ENCODE measurements at places on chromosomes 4 and X.

- no peak for DNase-seq
Observed at GRCh38 chr4:118964891-118965411, 76.3 kb downstream of the SYNPO2 start.

DNA sequence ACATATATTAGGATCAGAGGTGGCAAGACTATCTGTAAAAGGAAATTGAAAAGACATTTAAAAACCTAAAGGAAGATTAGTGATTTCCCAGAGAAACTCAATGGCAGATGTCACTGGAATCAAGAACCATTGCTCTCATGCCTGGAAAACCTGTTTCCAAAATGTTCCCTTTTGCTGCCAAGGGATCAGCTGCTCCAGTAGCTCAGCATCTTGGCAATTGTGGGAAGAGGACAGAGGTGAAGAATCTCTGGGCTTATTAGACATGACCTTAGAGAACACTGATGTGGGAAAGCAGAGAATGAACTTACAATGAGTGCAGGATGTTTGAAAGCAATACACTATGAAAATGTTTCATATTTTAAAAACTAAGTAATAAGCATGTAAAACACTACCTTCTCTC, 98.3 kb downstream of the SHROOM3 start:
- no peak for DNase-seq

DNA sequence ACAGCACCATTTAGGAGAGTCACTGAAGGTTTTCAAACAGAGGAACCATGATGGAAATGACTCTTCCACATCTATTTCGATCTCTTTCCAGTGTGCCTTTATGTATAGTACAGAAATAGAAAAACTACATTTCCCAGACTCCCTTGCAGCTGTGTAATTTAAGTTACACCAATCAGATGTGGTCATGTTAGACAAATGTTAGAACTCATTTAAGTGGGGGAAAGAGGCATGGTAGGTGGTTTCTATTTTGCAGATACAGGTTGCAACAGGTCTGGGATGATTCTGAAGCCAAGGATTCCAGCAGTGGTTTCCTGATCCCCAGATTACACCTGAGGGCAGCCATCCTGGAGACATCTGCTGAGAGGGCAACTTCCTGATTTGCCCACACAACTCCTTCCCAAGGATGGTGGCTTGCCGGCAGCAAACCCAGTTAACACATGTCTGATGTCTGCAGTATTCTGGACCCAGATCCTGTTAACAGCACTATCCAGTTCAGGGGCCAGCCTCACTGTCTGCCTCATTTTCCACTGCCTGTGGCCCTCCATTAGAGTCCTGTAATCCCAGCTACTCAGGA, 38.7 kb upstream of the PDK3 start:
- DNase-seq: no peak

GRCh38 chr4:17163156-17163771, 264.8 kb upstream of the LDB2 start:
- no peak for DNase-seq

DNA sequence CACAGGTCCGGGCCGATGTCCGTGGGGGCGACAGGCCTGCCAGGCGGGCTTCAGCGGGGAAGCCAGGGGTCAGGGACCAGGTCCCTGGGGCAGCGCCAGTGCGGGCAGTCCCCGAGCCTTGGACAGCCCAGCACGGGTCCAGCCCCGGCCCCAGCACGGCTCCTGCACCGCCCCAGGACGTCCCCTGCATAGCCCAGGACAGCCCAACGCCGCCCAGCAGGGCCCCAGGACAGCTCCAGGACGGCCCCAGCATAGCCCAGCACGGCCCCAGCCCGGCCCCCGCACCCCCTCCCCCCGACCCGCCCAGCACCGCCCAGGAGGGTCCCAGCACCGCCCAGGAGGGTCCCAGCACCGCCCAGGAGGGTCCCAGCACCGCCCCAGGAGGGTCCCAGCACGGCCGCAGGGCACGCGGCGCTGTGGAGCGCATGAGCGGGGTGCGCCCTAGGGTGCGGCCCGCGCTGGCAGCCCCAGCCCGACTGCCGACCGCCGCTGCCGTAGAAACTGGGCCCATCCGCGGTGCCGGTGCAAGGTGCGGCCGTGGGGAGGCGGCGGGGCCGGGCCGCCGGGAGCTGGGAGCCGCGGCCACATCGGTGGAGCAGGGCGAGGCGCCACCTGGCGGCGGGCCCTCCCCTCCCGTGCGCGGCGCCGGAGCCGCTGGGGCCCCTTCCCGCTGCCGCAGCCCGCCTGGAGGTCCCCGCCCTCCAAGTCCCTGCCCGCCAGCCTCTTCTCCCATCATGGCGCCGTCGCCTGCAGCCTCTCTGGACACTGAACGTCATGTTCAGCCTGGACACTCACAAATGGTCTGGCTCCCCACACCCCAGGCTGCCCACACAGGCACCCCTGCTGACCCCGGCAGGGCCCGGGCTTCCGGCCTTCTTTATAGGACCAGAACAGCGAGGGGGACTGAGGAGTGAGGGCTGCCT, 106.8 kb upstream of the NKX1-1 start:
- DNase-seq: no peak

DNA sequence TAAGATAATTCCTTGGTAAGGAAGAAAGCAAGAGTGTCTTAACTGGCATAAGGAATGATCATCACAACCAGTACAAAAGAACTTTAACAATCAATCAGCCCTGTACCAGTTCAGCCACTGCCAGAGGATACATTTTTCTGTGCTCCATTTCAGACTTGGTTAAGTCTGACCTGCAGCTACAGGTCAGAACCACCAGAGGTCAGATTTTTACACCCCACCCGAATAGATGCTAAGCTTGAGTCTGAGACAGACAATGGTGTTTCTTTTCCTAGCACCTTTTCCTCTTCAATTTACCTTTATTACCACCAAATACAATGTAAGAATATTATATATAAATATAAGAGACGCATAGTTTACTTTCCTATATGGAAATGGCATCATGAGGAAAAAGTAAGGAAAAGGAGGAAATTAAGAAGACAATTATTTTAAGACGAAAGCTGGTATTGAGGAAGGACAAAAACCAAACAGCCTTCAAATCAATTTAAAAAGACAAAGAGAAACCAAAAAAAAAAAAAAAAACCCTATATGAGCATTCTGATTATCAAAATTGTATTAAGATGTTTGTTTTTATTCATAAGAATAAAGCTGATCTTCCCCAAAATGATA, 215.3 kb upstream of the TTC29 start:
- DNase-seq: no peak

- no peak for DNase-seq
Observed at GRCh38 chr4:32909736-32910135, 2189.6 kb downstream of the PCDH7 start.

DNA sequence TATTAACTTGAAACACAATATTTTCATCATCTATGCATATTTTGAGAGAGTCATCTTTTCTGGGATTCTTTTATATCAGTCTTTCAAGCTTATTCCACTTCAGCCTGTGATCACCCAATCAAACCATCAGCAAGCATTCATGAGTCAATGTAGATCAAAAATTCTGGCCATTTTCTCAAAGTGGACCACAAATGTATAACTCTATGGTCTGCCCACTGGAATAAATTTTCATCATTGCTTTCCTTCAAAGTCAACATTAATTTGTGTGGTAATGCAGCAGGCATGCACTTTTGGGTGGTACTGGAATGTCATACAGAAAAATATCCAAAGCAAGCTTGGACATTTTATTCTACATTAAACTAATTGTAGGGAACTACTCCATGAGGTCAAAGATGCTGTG, 1013.0 kb downstream of the STIM2 start:
- no peak for DNase-seq

DNA sequence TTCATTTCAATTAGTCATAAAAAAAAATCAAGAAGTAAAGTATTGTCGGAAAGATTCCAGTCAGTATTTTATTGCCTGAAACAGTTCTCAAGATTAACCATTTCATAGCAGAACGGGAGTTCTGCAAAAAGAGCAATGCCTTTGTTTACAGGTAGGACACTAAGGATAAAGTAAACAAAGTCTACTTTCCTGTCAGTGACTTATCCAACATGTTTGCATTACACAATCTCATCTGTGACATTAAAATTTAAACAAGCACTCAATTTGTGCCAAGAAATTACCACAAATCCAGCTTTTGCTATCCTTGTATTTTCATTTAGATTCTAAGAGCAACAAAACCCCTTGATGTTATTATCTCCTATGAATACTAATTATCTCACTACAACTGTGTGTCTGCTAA, 306.5 kb upstream of the LDB2 start:
- no peak for DNase-seq

DNA sequence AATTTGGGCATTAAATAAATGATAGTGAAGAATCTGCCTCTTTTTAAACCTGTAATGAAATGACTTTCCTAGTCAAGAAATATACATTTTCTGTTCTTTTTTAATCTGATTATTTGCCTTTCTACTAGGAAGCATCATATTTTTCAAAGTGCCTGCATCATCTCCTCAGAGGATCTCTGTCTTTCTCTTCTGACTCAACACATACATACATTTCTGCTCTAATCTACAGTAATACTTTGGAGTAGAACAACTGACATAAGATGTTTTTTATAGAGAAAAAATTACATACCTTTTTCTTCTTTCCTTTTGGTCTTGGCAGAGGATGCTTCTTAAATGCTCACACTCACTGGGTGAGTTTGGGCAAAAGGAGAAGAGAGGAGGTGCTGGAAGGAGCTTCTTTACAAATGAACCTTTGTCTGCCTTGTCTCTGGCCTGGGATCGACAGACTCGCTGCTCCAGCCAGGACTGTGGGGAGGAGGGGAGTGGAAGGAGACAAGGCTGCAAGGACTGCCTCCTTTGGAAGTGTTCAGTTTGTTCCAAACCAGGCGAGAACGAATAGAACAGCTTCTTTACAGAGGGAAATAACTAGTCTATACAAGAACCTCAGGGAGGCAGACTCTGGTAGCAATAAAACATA, at the start of gene SCRG1:
Gene SCRG1 (minus strand): TSS at position 338 of the 637 bp plus-strand sequence. CDS start 7,702 bp downstream, outside the sequence.
- DNase-seq: no peak

- DNase-seq: no peak
Observed at GRCh38 chrX:30111431-30111830, 103.9 kb upstream of the MAGEB2 start.

- no peak for DNase-seq
Observed at GRCh38 chr4:150126201-150126863, 48.1 kb downstream of the DCLK2 start.

DNA sequence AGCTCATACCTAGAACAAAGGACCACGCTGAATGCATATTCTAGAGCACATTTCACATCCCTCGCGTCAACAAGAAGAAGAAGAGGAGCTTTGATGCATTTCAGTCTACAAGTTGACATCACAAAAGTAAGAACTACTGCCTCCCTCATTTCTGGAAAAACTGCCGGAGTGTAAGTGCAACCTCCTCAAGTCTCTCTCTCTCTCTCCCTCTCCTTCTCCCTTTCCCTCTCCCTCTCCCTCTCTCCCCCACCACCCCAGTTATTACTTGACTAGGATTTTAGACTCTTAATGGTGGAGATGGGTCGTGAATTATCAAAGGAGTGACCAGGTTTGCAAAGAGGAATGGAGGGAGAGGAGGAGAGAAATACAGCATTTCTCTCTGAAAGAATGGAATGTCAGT, 1.4 kb upstream of the IRS4 start:
- no peak for DNase-seq

DNA sequence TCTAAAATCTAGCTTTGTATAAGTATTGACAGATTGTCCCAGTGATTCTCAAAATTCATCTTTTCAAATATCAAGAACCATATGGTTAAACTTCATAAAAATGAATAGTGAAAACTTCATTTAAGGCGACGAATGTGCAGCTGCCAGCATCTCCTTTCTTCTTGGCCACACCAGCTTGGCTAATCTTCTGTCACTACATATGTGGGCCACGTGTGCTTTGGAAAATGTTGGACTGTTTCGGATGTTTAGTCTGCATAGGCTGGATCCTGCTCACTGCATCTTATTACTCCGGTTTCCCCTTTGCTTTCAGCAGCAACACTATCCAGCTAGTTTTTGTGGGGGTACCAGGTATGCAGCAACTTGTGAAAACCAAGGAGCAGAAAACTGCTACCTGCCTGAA, 221.9 kb downstream of the BMPR1B start:
- DNase-seq: no peak

DNA sequence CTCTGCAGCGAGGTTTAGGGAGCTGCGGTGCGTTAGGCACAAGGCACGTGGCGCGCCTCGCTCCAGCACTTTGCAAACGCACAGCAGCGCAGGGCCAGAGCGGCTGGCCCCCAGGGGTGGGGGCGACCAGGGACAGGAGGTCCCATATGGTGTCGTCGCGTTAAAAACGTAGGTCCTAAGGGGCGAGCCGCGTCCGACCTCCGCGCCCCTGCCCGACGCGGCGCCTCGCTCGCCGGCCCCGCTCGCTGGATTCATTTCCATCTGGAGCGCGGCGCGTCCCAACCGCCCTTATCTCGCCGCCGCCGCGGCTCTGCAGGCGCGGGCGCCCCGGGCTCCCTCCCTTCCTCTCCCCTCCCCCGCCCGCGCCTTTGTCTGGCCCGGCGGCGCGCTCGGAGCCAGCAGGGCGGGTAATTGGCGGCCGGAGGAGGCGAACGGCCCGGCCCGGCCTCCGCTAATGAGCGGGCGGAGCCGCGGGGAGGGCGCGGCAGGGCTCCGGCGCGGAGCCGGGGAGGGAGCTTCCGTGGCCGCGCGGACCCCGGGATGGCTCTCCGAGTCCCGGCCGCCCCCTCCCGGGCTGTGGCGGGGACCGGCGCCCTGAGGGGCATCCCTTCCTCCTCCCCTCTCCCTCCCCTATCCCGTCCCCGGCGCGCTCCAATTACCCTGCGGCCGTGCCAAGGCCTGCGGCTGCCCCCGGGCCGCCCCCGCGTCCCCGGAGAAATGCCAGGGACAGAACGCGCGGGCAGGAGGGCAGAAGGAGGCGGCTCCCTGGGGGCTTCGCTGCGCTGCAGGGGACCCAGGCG, 409.0 kb downstream of the BCOR start:
- peak; percentile 74 for DNase-seq

DNA sequence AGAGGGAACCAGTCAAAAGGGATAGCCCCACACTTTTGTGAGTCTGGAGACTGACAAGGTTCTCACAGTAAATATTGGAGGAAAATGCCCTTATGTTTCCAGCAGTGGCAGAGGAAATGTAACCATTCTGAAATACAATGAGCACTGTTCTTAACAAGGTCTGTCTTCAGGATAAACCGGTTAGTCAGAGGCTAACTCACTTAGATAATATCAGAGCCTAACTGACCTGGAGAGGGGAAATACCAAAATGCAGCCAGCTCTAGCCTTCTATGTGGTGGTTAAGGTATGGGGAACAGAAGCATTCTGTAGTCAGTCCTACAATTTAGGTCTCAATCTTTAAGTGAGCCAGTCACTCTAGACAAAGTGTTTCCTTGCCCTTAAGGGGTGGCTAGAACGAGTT, 70.8 kb downstream of the TBCK start:
- no peak for DNase-seq

DNA sequence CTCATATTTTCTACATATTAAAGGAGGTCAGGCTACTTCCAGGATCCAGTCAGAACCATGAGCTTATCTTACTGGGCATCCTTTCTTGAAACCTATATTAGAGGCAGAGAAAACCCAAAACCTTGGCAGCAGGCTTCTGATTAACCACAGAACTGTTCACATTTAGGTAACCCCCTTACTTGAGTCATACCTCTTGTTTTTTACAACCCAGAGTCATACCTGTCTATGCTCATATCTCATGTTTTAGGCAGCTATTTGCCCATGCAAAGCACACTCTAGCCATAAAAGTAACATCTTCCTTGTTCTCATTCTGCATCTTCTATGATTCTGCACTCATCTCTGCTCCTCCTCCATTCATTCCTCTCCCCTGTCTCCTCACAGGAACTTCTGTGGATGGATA, 138.0 kb upstream of the SMIM31 start:
- DNase-seq: no peak

Measured in NCI-H2227 treated with DMSO at 0.1 percent for 48 hours (cell line).